WTC11 (cell line): ENCODE measurements at places on chromosomes 4 and X.

DNA sequence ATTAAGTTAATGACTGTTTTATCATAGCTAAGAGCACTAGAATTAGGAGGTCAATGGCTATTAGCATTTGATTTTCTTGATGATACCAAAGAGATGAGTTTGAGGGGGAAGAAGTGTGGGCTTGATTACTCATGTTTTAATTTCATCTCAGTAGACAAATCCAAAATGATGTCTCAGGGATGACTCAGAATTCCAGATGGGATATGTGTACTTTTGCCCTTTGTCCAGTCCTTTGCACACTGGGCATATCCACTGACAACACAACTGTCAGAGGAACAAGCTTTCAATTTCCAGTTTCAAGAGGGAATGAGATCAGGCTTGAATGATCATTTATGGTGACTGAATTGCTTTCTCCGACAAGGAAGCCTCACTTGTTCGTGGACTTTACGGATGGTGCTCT lies 325.3 kb upstream of the FTHL17 start:
- DNase-seq, result no peak

DNA sequence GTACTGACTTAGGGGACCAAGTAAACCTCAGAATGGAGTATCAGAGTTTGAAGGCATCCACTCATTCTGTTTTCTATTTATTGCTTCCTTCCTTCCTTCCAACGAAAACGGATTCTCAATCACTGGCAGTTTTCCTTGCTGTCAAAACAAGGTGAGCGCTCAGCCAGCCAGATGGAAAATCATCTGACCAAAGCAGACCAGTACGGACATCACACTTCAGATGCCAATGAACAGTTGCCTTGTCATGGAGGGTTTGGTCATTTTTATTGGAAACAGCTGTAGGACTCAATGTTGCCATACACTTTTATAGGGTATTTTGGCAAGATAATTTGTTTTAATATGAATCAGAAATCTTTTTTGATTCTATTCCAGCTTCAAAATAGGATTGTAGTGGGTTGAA lies 16.6 kb downstream of the GEMIN8 start:
- DNase-seq, result no peak

GRCh38 chrX:31070057-31070468 lies 1.8 kb downstream of the FTHL17 start:
- DNase-seq, result no peak

DNA sequence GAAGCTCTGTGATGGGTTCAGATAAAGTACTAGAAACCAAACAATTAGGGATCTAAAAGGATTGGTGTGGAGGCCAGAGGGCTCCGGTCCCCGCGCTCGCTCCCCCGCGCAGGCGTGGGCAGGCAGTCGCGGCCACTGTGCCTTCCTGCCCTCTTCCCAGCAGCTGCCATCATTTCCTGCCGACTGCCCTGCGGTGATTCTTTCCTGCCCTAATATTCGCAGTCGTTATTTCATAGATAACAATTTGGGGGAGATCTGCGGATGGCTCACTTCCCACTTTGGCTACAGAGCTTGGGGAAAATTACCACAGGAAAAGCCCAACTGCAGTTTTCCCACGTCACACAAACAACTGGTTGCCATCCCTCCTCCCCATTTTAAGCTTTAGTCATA lies 2.2 kb downstream of the GRIA2 start:
- DNase-seq, result no peak

- DNase-seq, result no peak
Observed at GRCh38 chr4:85854546-85854945, 379.6 kb downstream of the ARHGAP24 start.

GRCh38 chrX:130053236-130053635 lies 57.1 kb downstream of the ELF4 start:
- no peak for DNase-seq

- peak; percentile 63 for DNase-seq
Observed at GRCh38 chrX:13646154-13646549, 6.8 kb upstream of the TCEANC start.

DNA sequence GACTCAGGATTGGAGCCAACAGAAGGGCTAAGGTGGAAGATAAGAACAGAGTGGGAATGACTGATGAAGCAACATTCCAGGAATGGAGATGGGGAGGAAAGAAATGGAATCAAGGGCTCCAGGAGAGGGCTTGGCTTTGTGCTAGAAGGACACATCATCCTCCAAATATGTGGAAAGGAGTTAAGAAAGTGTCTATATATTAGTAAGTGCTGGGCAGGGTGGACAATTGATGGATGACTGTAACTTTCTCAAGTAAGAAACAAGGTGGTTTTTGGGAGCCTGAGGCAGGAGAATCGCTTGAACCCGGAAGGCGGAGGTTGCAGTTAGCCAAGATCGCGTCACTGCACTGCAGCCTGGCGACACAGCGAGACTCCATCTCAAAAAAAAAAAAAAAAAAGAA lies 71.6 kb upstream of the NFKB1 start:
- no peak for DNase-seq

GRCh38 chr4:89308161-89308500 lies 531 bp upstream of the GPRIN3 start:
- DNase-seq, result no peak

- DNase-seq, result no peak
Observed at GRCh38 chrX:131588995-131589394, 45.1 kb downstream of the OR13H1 start.

DNA sequence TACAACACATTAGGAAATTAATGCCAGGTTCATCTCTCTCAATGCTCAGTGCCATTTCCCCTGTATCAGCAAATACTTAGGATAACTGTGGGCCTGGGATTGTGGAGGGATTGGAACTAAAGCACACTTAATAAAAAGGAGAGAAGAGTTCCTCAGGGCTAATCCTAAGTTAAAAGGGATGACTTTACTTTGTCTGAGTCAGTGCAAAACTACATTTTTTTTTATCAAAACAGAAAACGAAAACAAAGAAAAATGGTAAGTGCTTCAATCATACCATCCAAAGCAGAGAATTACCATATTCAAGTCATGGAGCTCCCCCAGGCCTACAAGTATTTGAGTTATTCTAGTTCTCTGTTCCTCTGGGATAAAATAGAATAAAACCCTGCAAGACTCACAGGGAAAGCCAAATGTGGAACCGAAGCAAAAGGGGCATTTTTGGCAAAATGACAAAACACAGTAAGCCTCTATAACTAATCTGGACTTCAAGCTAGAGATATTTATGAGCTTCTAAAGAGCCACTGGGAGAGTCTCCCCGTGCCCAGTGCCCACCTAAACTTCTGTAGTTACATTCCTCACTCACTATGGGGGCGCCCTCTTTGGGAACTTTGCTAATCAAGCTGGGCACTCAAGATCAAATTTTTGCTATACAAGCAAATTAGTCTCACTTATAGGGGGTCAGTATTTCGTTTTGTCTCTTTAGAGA lies 53.4 kb downstream of the PALLD start:
- no peak for DNase-seq

DNA sequence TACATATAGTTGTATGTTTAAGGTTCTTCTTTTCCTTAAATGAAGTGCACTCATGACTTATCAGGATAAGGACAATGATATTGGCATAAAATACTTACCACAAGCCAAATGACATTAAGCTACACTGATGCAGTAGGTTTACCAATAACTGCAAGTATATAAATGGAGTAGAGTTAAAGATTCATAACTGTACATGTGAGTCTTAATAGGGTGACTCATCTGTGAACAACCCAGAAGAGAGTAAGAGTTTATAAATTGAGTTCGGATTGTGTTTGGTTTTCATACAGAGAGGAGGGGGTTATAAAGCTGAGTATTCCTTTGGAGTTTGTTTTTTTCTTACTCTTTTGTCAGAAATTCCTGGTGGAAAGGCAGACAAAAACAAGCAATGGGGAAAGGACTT lies 144.8 kb downstream of the TLL1 start:
- DNase-seq, result no peak

- DNase-seq, result no peak
Observed at GRCh38 chr4:100431416-100431815, 86.4 kb downstream of the EMCN start.

DNA sequence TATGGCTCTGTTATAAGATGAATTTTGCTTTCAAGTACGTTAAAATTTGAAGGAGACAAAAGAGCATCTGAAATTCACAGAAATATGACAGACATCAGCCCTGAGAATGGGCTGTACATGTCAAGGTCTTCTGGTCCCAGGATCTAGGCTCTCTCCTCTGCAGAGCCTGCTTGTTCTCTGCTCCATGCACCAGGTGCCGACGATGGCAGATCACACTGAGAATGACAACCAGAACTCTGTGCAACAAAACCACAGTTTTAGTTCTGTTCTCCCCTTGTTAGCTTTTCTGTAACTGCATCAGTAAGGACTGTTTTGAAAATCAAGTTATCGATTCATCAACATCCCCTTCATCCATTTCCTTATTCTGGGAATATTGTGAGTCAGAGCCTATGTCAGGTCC lies 30.9 kb upstream of the LGI2 start:
- DNase-seq, result no peak

- DNase-seq, result no peak
Observed at GRCh38 chrX:39513836-39514235, 583.9 kb downstream of the BCOR start.

- DNase-seq, result no peak
Observed at GRCh38 chrX:21176921-21177571, 197.2 kb upstream of the CNKSR2 start.

- DNase-seq, result no peak
Observed at GRCh38 chrX:40644176-40644575, 3.2 kb downstream of the CXorf38 start.

DNA sequence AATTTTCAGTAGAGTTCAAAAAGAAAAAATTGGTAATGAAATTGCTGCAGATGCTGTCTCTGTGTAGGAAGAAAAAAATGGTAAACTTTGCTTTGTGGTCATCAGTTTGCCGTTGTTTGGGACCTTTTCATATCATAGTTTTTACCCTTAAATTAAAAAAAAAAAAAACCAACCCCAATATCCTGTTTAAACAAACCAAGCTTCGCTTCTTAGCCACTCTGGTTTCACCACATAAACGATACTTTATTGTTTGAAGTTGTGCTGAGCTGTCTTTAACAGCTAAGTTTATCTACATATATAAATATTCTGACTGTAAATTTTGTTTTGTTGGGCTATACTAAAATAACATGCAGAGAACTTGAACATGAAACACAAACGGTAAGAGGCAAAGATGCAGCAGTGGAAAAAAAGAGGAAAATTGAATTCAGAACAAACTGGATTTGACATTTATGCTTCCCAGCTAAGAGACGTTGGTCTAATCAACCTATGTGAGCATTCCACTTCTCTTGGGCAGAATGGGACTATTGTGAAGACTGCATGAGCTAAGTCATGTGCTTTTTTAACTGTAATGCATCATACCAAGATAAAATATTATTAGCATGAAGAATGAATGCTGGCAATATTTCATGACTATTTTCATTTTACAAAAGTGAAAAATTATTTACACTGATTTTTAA lies 15.7 kb upstream of the H2AZ1 start:
- DNase-seq, result no peak

GRCh38 chrX:65647801-65648200 lies 19.7 kb upstream of the MSN start:
- no peak for DNase-seq

- DNase-seq, result no peak
Observed at GRCh38 chrX:131675596-131676194, 131.8 kb downstream of the OR13H1 start.

DNA sequence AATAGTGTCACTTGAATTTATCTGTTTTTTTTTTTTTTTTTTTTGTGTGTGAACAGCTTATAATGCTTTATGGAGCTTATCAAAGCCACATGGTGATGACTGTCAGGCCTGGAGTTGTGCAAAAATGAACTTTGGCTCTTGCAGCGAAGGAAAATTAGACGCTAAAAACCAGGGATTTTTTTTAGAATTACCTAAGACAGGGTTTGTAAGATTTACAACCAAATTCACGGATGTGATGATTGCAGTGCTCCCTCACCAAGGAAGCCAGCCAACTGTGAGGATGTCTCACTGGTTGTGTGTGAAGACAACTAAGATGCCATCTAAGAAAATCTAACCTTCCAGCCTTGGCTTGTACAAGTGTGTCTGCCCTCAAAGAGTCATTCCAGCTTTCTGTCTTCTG lies 127.1 kb upstream of the SLC4A4 start:
- no peak for DNase-seq

- DNase-seq, result no peak
Observed at GRCh38 chr4:87002682-87003043, 67.9 kb downstream of the AFF1 start.

DNA sequence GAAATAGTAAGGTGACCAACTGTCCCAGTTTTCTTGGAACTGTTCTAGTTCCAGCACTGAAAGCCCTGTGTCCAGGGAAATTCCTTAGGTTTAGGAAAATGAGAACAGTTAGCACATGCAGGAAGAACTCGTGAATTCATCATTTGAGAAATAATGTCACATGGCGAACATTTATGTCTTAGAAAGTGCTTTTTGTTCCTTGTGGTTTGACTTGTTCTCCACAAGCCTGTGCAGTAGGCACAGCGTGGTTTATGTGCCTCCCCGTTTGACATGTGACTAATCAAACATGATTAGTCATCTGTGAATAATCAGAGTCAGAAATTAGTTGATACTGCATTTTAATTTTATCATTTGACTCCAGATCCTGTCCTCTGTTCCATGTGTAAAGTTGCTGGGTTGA lies 556.0 kb upstream of the CPEB2 start:
- DNase-seq, result no peak
